Vagina (tissue), 2 donors: ENCODE measurements at places on chromosomes 13 and 19.

DNA sequence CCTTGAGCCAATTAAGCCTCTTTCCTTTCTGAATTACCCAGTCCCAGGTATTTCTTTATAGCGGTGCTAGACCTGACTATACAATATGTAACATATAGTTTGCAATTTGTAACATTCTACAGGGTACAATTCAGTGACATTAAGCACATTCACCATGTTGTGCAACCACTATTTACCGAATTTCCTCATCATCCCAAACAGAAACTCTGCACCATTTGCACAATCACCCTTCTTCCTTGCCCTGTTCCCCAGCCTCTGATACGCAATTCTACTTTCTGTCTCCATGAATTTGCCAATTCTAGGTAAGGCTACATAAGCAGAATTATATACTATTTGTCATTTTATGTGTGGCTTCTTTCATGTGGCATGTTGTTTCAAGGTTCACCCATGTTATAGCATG lies 13.7 kb upstream of the SIGLEC10 start:
- no peak for DNase-seq

- DNase-seq = no peak
These were observed 512.8 kb downstream of the UQCRFS1 start for GRCh38 chr19:28700176-28700575.

DNA sequence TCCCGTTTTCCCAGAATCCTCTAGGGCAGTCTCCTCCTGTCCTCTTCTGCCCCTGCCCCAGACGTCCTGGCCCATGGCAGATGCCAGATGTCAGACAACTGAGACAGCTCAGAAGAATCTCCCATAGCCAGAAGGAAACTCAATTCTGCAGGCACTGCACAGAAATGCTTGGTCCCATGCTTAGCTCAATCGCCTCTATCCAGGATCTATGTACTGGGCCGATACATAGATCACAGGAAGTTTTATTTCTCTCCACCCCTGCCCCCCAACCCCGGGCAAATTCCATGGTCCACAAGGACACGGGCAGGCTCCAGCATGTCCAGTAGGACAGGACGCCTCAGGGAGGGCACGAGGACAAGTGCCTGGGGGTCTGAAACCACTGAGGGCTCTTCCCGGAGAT lies 4.8 kb downstream of the MBD3 start:
- DNase-seq = no peak

DNA sequence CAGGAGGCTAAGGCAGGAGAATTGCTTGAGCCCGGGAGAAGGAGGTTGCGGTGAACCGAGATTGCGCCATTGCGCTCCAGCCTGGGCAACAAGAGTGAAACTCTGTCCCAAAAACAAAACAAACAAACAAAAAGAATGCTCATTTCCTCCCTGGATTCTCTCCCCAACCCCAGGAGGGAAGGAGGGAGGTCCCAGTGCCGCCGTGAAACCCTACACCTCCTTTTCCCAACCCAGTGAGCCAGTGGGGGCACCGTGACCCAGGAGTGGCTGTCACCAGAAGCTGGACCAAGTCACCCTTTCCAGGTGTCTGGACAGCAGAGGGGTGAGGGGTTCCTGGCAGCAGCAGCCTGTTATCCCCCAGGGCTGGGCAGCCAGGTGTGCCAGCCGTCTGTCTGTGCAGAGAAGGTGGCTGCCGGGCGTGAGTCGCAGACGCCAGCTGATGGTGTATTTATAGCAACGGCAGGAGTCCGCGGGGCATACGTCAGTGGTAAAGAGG lies 23.5 kb downstream of the NFIC start:
- DNase-seq = no peak

GRCh38 chr13:84985860-84986259 lies 813.4 kb downstream of the SLITRK6 start:
- no peak for DNase-seq

DNA sequence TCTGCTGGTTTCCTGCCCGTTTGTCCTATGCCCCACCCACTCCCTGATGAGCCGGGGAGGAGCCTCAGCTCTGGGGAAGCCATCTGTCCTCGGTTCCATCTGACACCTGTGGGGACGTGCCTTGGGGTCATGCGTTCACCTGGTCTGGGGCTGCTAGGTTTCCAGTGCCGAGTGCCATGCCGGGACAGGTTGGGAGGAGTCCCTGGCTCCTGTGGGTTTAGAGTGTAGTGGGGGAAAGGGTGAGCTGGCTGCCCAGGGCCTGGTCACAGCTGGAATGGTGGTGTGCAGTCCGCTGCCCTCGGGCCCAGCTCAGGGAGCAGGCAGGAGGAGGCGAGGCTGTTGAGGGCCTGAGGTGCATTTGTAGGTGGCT lies 2.5 kb downstream of the KDM4B start:
- no peak for DNase-seq

GRCh38 chr13:45781553-45782326 lies 69.8 kb downstream of the SIAH3 start:
- DNase-seq = no peak

GRCh38 chr19:42175952-42176648 lies 41.4 kb downstream of the DEDD2 start:
- no peak for DNase-seq

DNA sequence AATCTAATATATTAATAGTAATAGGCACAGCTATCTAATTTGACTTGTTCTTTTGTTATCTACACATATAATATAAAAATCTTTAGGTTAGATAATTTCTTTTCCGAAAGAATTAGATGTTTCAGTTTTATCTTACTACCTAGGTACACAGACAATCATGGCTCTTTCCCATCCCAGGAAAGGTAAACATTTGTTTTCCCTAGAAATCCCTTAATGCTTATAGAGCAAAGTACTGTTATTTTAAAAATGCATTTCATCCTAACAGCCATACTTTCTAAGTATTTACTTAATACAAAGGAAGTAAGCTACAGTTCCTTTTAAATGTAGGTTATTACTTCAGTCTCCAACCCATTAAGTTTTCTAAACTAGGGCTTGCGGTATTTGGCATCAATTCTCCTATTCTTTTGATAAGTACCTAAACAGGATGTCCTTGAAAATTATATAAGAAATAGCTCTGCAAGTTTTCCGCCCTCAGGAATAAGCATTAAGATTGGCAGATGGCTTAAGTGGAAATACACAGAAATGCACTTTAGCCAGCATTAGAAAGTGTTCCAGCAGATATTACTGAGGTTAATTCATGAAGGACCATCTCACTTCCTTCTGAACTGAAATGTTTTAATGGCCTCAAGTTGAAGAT lies 616.2 kb upstream of the SPRY2 start:
- no peak for DNase-seq

- no peak for DNase-seq
These were observed 1387.2 kb downstream of the OLFM4 start for GRCh38 chr13:54415753-54416366.

DNA sequence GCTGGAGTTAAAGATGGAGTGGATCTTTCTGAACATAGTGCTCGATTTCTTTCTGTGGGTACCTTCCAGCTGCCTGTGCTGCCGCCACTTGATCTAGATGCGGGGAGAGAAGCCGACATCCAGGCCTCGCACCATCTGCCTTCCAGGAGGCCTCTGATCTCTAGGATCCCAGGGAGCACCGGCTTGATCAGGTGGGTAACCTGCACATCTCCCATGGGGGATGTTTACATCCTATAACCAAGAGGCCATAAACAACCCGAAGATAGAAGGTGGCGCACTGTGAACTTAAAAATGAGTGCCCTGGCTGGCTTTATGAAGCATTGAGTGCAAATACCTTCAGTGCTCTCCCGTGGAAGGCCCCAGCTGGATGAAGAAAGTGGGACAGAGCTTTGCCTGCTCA lies at the start of gene C13orf42:
Gene C13orf42 (minus strand): TSS at position 101 of the 400 bp plus-strand sequence. CDS start 65 bp downstream, at position 36.
- DNase-seq = no peak

GRCh38 chr19:42989851-42990250 lies 36.4 kb downstream of the PSG11 start:
- DNase-seq = no peak

DNA sequence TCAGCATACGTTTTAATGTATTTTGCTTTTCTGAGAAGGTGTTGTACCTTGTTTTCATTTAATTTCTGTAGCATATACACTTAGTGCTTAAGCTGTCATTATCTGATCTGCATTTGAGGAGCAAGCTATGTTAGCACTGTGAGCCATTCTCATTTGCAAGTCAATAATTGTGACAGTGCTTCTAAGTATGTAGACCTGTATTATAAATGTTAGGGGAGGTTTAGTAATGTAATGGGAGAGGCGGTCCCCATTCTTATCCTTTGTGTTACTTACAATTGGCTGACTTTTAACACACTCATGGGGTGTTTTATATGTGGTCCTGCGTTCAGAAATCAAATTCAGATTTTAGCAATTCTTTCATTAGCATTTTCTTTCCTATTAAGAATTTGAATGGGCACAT lies 90.2 kb downstream of the GPC6 start:
- DNase-seq = no peak

DNA sequence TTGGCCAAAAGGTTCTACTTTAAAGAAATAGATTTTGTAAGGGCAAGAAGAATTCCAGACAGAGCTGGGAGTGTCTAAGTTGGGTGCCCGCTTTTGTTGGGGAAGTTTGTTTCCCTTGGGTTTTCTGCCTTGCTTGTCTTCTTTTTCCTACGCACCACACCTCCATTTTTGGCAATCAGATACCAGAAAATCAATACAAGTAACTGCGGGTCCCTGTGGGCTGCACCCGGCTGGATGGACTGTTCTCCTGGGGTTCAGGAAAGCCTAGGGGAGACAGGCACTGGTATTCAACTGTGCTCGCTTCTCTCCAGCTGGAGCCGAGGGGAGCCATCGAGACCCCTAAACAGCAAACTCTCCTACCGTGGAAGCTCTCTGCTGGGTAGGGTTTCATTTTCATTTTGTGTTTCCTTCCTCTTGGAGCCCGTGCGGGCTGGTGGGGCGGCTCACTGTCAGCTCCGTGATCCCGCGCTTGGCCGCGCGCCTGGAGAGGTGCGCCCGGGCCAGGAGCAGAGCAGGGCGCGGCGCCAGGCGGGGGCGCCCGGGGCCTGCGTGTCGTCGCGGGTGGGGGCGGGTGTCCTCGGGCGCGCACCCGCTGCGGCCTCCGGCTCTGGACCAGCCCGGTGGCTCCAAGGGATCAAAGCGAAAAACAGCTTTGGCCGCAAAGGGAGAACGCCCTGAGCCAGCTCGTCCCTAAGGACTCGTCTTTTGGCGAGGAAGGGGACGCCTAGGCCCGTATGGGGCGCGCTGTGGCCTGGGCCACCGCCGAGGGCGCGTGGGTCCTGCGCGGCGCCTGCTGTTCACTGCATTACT lies 347.2 kb downstream of the ZNF536 start:
- no peak for DNase-seq

DNA sequence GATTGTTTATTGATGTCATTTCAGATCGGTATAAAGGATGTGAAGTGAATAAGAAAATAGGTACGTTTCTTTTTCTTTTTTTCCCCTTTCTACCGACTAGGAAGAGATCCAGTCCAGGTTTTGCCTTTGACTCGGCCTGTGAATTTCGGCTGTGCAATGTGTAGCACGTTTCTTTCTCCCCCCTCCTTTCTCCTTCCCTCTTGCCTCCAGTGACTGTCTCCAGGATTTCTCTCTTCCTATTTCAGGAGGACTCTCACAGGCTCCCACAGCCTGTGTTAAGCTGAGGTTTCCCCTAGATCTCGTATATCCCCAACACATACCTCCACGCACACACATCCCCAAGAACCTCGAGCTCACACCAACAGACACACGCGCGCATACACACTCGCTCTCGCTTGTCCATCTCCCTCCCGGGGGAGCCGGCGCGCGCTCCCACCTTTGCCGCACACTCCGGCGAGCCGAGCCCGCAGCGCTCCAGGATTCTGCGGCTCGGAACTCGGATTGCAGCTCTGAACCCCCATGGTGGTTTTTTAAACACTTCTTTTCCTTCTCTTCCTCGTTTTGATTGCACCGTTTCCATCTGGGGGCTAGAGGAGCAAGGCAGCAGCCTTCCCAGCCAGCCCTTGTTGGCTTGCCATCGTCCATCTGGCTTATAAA lies at the start of gene GPC6:
Gene GPC6 (plus strand): TSS at position 185 of the 657 bp plus-strand sequence.
- no peak for DNase-seq

DNA sequence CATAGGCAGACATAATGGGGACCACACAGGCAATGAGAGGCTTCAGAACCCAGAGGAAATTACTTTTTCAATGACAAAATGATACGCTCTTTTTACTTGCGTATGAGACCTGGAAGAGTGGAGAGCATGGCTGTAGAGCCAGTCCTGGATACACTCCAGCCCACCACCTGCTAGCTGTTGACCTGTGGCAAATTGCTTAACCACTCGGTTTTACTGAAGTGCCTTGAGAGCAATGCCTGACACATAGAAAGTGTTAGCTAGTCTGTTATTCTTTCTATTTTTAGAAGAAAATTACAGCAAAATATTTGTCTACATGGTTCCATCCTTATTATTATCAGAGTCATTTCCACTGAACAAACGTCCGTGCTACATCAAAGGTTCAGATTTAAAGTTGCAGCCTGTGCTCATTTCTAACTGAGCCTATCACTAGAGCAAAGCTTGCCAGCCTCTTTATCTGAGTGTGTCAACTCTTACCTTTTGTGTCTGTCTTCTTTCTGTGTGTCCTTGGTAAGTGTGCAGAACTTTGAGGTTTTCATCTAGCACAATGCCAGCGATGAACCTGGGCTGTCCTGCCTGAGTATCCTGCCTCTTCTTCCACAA lies 9.6 kb upstream of the GPR183 start:
- no peak for DNase-seq

DNA sequence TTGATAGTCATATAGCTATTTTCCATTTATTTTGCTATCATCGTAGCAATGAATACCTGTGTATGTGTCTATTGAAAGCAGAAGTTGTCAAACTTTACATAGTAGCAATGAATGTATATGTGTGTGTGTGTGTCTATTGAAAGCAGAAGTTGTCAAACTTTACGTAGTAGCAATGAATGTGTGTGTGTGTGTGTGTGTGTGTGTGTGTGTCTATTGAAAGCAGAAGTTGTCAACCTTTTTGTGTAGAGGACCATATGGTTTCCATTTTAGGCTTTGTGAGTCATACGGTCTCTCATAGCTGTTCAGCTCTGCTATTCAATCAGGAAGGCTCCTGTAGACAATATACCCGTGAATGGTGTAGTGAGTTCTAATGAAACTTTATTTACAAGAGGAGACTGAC lies 20.8 kb downstream of the NLRP4 start:
- no peak for DNase-seq

DNA sequence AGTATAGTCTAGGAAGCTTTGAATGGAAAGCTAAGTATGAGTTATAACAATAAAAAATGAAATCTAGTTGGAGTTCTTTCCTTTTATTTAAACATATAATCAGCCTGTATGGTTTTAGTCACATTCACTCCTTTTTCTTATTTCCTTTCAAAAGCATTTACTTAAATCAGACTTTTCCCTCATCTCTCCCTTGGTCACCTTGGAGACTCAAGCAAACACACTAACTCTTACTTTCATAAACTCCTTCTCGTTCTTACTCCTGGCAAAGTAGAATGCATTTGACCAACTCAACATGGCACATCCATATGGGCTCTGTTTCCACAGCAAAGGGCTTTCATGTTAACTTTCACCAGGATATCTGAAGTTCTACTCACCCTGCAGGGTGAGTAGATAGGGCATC lies 400.0 kb downstream of the LMO7 start:
- DNase-seq = no peak

- DNase-seq = no peak
These were observed 116.9 kb downstream of the ABCC4 start for GRCh38 chr13:95184317-95184716.
